ENCODE measurements at places on chromosomes 6 and 20.

DNA sequence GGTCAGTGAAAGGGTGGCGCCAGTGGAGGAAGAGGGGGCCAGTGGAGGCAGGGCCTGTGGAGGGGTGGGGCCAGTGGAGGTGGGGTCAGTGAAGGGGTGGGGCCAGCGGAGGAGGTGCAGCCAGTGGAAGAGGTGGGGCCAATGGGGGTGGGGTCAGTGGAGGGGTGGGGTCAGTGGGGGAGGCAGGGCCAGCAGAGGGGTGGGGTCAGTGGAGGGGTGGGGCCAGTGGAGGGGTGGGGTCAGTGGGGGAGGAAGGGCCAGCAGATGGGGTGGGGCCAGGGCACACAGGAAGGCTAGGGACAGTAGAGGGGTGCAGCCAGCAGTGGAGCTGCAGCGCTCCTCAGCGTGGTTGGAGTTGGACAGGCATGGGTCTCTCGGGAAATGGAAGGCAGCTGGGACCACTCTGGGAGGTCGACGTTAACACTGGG, 18.7 kb downstream of the ADRM1 start:
- no peak for DNase-seq

DNA sequence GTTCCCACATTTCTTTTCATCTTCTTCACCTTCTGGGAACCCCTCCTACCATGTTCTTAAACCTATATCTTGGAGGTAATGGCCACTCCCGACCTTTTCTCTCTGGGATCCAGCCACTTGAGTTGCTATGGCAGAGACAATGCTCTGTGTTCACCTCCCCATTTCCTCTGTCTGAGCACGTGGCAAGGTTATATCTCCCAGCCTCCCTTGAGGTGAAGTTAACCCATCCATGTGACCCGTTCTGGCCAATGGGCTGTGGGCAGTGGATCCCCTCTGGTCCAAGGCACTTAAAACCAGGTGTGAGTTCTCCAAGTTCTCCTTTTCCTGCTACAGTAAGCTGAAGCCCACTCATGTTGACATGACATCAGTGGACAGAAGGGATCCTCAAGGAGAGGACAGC, 261.4 kb downstream of the LRFN2 start:
- no peak for DNase-seq

DNA sequence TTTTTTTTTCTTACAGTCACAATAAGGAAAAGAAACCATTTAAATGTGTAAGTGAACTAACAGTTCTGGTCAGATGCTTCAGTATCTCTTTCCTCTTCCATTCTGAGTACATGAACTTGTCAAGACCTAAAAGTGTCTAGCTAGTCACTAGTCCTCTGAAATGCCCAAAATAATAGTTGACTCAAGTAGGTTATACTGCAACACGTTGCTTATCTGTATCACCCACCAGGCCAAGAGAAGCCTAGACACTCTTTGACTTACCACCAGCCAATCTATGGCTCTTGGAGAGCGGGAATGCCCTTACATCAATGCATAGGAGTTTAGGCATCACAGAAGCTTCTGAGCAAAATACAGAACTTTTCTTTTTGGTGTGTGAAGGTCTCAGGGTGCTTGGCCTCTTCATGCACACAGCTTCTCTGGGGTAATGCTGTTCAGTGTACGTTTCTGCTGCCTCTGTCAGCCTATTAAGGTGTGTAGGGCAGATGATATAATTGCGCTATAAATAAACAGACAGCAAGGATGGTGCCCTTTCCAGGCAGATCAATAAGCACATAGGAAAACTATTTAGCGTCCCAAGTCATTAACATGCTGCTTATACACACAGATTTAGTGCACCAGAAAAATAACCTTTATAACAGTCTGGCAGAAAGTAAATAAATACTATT, 7.8 kb upstream of the GFOD1 start:
- DNase-seq: no peak

- no peak for DNase-seq
These were observed 156.7 kb downstream of the JARID2 start for GRCh38 chr6:15402406-15403045.

- no peak for DNase-seq
These were observed 375 bp upstream of the TMEM14C start for GRCh38 chr6:10722570-10722819.

- DNase-seq: no peak
These were observed 87.0 kb downstream of the ZMYND8 start for GRCh38 chr20:47269309-47270165.

- DNase-seq: no peak
These were observed 37.9 kb upstream of the TGM2 start for GRCh38 chr20:38202982-38203293.

- no peak for DNase-seq
These were observed 810.7 kb downstream of the MAFB start for GRCh38 chr20:39878320-39878719.

GRCh38 chr6:43077333-43077809, 1.3 kb downstream of the PTK7 start:
- no peak for DNase-seq

DNA sequence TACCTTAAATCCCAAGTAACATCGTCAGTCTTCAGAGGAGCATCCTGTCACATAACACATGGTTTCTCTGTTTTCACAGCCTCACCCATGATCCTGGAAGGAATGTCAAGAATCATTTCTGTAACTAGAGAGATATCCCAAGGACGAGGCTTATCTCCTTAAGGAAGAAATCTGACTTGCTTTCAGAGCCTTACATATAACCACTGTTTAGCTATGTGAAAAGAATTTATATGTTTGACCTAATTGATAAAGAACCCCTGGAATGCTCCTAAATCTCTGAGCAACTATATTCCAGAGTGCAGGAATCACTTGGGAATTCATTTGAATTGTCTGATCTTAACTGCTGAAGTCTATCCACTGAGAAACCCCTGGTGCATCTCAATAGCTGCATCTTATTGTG, 243.1 kb downstream of the ALDH8A1 start:
- DNase-seq: no peak

- no peak for DNase-seq
These were observed 61.2 kb upstream of the SIRPG start for GRCh38 chr20:1718604-1719384.

- peak; percentile 72 for DNase-seq
These were observed 41.1 kb upstream of the PTGIS start for GRCh38 chr20:49608752-49609670.

DNA sequence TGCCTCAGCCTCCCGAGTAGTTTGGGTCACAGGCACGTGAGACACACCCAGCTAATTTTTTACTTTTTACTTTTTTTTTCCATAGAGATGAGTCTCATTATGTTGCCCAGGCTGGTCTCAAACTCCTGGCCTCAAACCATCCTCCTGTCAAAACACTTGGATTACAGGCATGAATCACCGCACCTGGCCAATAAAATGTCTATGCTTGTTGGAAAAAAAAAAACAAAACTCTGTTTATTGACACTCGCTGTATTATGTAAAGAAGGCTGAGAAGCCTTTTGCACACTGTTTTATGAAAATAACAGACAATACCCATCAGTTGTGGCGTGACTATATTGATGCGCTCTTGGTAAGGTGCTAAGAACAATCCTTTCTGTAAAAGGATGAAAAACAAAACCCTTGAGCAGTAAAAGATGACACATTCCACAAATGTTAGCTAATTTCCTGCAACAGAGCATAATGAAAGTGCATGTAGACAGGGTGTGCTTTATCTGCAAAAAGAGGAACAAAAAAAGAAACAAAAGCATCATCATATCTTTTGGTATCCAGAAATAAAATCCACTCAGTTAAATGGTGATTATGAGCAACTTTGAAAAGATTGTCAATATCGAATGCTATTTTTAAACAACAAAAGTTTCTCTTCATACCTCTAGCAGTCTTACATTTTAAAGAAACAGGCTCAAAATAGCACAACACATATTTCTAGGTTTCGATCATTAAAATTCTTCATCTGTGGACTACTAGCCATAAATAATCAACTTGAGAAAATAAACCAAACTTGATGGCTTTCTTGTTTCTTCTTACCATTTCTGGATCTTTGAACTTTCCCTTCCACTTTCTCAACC, 108.3 kb upstream of the PHACTR1 start:
- DNase-seq: no peak

DNA sequence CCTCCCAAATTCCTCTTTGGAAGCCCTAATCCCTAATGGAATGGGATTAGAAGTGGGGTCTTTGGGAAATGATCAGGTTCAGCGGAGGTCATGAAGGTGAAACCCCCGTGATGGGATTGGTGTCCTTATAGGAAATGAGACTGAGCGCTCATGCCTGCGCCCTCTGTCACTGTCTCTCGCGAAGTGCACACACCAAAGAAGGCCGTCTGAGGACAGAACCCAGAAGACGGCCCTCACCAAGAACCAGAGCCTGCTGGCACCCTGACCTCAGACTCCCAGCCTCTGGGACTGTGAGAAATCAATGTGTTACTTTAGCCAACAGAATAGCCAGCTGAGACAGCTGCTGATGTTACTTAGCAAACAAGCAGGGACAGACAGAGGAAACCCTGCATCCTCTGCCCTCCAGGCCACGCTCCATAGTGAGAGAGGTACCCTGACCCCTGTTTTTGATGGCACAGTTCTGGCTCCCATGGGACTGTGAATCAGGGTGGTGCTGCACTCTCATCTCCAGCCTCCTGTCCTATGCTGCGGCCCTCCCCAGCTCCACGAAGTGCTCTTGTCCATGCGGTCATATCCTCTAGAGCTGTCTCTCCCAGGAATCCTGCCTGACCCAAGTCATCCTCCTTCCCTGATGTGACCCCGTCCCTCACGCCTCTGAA, 369.3 kb downstream of the ZFAND3 start:
- no peak for DNase-seq

GRCh38 chr20:62277253-62277652, 25.5 kb upstream of the ADRM1 start:
- DNase-seq: no peak

DNA sequence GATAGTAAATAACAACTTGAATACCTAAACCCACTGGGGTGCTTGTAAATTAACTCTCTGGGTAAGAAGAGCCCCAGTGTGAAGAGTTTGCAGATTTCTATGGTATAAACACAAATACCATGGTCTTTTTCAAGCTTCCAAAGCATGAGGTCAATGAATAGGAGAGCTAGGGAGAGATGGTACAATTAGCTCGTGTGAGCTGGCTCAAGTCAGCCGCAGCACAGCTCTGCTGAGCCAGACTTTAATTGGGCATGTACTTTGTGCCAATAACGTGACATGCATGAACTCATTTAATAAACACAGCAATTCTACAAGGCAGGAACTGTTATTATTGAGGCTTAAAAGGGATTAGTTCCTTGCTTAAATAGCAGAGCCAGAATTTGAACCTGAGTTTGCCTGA, 684.2 kb downstream of the KIF16B start:
- DNase-seq: no peak

- DNase-seq: no peak
These were observed 202.6 kb downstream of the SOD2 start for GRCh38 chr6:159490298-159490937.

DNA sequence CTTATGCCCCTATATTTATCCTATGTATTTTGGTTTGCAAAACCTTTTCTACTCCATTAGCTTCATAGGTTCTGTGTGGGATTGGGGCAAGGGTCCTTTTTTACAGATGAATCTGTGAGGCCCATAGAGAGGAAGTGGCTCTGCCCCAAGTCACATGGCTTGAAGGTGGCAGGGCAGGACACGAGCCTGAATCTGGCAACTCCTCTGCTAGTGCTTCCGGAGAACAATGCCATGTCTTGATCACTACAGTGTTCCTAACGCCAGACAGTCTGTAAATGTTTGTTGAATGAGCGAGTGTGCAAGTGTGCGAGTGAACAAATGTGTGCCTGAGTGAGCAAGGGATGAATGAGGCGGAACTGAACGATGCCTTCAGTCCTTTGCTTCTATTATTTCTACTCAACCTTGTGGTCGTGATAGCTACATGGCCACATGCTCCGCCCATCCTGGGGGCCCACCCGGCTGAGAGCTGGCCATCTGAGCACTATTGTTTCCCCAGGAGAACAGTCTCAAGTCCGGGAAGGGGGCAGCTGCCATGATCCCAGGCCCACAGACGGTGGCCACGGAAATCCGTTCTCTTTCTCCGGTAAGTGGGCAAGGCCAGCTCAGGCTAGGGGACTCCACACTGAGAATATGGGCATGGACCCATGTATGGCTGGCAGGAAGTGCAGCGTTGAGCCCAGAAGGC, 17.8 kb upstream of the AAR2 start:
- no peak for DNase-seq

DNA sequence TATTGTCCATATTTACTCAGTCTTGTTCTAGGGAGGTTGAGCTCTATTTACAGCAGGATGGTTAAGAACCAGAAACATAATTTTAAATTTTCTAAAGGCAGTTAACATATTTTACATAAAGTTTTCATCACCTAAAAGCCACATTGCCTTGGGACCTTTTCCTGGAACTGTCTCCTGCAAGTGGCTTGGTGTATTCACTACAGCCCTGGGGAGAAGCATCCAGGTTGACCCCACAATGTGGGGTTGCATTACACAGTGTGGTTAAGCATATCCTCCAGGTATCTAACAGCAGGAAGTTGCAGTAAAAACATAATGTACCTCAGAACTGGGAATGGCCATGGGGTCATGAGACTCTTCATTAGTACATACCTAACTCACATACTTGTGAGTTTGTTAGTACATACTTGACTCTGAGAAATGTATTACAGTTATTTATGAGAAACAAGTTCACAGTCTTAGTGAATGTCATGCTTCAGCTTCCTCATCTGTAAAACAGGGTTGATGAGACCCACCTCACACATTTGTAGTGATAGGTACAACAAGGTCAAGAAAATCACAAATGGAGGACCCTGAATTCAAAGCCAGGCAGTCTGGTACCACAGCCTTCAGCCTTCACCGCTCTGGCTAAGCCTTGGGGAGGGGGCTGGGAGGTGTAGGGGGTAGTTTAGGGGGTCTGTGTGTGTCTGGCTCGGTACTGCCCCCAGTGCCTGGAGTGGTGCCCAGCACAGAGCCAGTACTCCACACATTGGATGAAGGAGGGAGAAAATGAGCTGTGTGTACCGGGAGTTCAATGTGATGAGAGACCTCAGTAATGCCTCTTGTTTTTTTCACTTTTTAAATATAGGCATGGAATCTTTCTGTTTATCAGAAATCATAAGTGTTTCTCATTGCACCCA, 52.9 kb downstream of the KAT14 start:
- no peak for DNase-seq

- peak; percentile 6 for DNase-seq
These were observed 31.7 kb upstream of the CST1 start for GRCh38 chr20:23782366-23782983.

DNA sequence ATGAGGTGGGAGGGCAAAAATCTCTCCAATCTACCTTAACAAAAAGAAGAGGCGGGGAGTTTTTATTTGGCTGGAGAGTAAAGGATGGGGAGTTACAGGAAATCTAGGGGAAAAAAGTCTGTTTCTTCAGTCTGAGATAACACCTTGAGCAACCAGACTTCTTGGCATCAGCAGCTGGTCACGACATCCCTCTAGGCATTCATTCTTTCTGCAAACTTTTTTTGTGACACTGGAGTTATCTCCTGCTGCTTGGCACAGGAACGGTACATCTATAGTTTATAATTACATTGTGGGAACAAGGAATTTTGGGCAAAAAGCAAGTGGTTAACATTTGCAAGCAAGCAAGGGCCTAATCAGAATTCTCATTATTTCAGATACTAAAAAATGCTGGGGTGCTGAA, 50.6 kb upstream of the IFNGR1 start:
- no peak for DNase-seq

Measured in stimulated activated CD4-positive, alpha-beta T cell treated with anti-CD3 and anti-CD28 coated beads, Interleukin-4, amount 100 ng/mL, for 48 hours (primary cell).